ENCODE measurements at places on chromosomes 16 and 17. TPM values are rescaled to one million over a fixed set of nuclear protein-coding genes. Genes with fewer than 3 reads are reported as not detected.

DNA sequence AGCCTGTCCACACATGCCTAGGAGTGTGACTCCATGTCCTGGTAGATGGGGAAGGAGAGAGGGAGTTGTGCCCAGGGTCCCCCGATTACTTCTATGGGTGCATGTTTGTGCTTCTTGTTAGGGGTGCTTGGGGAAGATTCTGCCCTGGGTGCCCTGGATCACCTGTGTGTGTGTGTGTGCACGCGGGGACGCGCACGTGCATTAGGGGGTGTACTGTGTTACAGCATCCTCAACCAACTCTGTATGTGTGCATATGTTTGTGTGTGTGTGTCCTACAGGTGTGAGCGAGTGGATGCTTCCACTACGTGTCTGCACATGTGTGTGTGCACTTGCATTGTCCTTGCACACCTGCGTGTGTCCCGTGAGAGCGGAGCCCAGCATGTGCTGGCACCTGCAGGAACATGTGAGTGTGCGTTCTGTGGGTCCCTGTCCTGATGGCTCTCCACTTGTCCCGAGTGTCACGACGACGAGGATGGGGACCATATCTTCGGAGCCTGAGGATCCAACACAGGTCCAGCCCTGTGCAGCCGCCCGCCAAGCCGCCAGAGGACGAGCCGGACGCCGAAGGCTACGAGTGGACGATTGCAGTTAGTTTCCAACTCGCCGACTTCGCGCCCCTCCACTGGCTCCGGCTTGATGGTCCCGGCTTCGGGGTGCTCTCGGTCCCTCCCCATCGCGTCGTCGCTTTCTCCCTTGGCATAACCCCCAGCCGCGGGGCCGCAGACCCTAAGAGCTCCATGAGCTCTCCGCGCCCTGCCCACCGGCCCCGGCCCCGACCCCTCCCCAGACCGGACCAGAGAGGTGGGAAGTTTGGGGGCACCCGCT lies 6.0 kb upstream of the TBC1D3B start:
- DNase-seq: peak; percentile 29
- no peaks in the 10 kb centered on the region for H3K36me3 ChIP-seq
- peak overlapping the region; percentile 49 for H3K4me3 ChIP-seq

DNA sequence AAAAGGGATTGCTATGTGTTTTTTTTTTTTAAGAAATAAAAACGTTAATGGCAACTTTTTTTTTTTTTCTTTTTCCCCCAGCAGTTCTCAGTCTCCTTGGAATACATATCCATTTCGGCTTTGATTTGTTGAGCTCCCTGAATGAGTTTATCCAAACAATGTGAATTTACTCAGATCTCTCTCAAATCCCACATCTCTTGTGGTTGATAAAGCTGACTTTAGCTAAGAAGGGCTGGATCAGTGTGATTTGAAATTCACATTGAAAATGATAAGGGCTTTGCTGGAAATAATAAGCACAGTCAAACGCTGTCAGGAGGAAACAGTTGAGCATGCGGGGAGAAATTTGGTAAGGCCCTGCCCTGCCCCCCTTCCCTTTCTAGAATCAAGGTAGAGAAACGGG lies 74.1 kb upstream of the IRX3 start:
- H3K36me3 ChIP-seq: no peaks in the 10 kb centered on the region
- no peak overlapping the region for H3K27ac ChIP-seq
- H3K4me3 ChIP-seq: no peak overlapping the region
- DNase-seq: no peak
- peaks cover 33% of the 10 kb centered on the region for H3K4me1 ChIP-seq

Gene PDILT
- total RNA-seq: not detected

- no peaks in the 10 kb centered on the region for H3K36me3 ChIP-seq
- DNase-seq: peak; percentile 14
Observed at GRCh38 chr16:3458852-3459361, 15.4 kb downstream of the NAA60 start.

DNA sequence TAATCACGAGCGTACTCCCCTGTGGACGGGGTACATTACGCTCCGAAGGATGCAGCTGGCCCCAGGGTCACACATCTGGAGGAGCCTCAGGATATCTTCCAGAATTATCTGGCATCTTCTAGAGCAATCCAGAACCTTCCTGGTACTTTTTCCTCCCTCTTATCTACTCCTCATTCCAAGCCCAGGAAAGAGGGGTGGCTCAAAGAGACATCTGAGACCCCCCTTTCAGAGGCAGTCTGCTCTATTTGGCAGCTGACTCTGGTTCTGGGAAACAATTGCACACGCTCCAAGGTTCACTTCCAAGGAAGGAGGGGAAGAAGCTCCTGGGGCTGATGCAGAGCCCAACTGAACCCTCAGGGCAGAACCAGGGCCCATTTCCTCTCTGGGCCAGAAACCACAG lies 14.9 kb downstream of the RBFOX3 start:
- H3K27ac ChIP-seq: no peak overlapping the region
- no peak for DNase-seq
- no peak overlapping the region for H3K4me3 ChIP-seq
- H3K4me1 ChIP-seq: no peaks in the 10 kb centered on the region
- H3K36me3 ChIP-seq: no peaks in the 10 kb centered on the region

Gene FNDC8
- total RNA-seq: not detected

DNA sequence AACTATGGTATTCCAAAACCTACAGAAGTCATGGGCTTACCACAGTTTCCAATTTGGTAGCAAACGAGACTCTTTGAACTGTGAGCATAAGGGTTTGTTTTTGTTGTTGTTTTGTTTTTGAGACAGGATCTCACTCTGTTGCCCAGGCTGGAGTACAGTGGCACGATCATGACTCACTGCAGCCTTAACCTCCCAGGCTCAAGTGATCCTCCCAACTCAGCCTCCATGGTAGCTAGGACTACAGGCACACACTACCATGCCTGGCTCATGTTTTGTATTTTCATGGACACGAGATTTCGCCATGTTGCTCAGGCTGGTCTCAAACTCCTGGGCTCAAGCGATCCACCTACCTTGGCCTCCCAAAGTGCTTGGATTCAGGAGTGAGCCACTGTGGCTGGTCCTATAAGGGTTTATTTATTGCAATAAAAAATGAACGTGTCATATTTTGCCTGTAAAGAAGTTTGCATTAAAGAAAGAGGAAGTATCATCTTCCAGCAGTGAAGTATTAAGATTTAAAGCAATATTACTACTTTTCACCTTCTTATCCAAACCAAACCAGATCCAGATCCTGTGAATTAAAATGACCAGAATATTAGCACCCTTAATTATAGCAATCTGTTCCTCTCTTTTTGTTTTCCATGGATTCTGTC lies 37.2 kb downstream of the KCNJ2 start:
- H3K4me1 ChIP-seq: no peaks in the 10 kb centered on the region
- H3K4me3 ChIP-seq: no peak overlapping the region
- no peak overlapping the region for H3K27ac ChIP-seq
- no peak for DNase-seq
- no peaks in the 10 kb centered on the region for H3K27me3 ChIP-seq
- no peaks in the 10 kb centered on the region for H3K36me3 ChIP-seq

GRCh38 chr17:80964859-80965580 lies 26.6 kb upstream of the CHMP6 start:
- no peak overlapping the region for H3K4me3 ChIP-seq
- H3K27me3 ChIP-seq: no peaks in the 10 kb centered on the region
- H3K27ac ChIP-seq: no peak overlapping the region

- no peaks in the 10 kb centered on the region for H3K36me3 ChIP-seq
- H3K27me3 ChIP-seq: no peaks in the 10 kb centered on the region
- H3K27ac ChIP-seq: no peak overlapping the region
- no peak overlapping the region for H3K4me3 ChIP-seq
- H3K4me1 ChIP-seq: peaks cover 35% of the 10 kb centered on the region
Observed at GRCh38 chr16:80988756-80989155, 17.9 kb downstream of the CMC2 start.

GRCh38 chr16:23107936-23108335 lies 41.3 kb downstream of the USP31 start:
- no peaks in the 10 kb centered on the region for H3K36me3 ChIP-seq
- H3K4me1 ChIP-seq: no peaks in the 10 kb centered on the region
- DNase-seq: no peak
- no peak overlapping the region for H3K27ac ChIP-seq

DNA sequence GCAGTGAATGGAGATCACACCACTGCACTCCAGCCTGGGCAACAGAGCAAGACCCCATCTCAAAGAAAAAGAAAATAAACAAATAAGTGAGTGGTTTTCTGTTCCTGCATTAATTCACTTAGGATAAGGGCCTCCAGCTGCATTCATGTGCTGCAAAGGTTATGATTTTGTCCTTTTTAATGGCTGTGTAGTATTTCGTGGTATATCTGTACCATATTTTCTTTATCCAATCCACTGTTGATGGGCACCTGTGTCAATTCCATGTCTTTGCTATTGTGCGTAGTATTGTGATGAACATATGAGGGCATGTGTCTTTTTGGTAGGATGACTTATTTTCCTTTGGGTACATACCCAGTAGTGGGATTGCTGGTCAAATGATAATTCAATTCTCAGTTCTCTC lies 33.9 kb downstream of the SLC5A11 start:
- H3K27me3 ChIP-seq: no peaks in the 10 kb centered on the region
- DNase-seq: no peak

Gene KCNJ2
- 0.14 TPM for total RNA-seq

- DNase-seq: no peak
- H3K27ac ChIP-seq: no peak overlapping the region
- H3K27me3 ChIP-seq: no peaks in the 10 kb centered on the region
- no peaks in the 10 kb centered on the region for H3K4me1 ChIP-seq
Observed at GRCh38 chr17:64003526-64004121, 5.5 kb downstream of the PRR29 start.

- no peak overlapping the region for H3K27ac ChIP-seq
- DNase-seq: no peak
- H3K36me3 ChIP-seq: no peaks in the 10 kb centered on the region
- H3K4me3 ChIP-seq: no peak overlapping the region
Observed at GRCh38 chr17:40319651-40320540, 10.9 kb downstream of the RARA start.

DNA sequence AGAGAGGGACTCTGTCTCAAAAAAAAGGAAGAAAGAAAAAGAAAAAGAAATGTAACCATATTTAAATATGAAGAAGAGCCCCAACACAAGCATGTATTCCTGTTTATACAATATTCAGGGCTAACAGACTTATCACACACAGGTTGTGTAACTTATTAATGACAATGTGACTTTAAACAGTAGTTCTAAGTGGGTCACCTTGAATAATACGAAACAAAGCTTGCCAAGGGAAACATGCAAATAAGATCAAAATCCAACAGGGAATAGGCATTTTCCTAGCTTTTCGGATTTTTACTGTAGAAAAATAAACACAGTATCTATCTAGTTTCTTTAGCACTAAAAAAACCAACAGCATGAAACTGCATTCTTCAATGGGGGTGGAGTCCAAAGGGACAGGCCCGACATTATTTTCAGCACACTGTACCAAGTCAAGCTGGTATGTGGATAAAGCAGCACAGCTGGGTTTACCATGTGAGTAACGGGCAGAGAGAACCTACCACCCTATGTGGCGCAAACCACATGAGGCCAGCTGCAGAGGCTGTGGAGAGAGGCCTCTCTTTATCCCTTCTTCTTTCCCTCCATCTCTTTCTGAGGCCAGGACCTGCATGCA lies 45.3 kb downstream of the TOM1L2 start:
- no peak for DNase-seq
- no peak overlapping the region for H3K4me3 ChIP-seq
- H3K4me1 ChIP-seq: peaks cover 21% of the 10 kb centered on the region
- H3K27ac ChIP-seq: no peak overlapping the region

DNA sequence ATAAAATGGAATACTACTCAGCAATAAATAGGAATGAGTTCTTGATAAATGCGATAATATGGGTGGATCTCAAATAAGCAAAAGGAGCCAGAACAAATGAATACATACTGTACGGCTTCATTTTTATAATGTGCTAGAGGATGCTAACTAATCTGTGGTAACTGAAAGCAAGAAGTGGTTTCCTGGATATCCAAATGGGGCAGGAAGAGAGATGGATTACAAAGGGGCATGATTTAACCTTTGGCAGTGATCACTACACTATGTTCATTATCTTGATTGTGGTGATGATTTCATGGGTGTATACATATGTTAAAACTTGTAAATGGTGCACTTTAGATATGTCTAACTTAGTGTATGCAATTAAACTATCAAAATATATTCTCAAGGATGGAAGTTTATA lies 222.3 kb upstream of the TBX2 start:
- H3K4me3 ChIP-seq: no peak overlapping the region
- no peak overlapping the region for H3K27ac ChIP-seq
- peaks cover 27% of the 10 kb centered on the region for H3K4me1 ChIP-seq
- no peak for DNase-seq

- H3K4me3 ChIP-seq: no peak overlapping the region
- H3K27ac ChIP-seq: no peak overlapping the region
- no peak for DNase-seq
- peaks cover 6% of the 10 kb centered on the region for H3K36me3 ChIP-seq
- no peaks in the 10 kb centered on the region for H3K4me1 ChIP-seq
- no peaks in the 10 kb centered on the region for H3K27me3 ChIP-seq
Observed at GRCh38 chr16:10466861-10467260, 81.0 kb downstream of the ATF7IP2 start.
